ENCODE measurements at places on chromosomes 16 and 17.

- DNase-seq: no peak
Measured at GRCh38 chr16:74146643-74147042, 150.0 kb upstream of the PSMD7 start.

- no peak for DNase-seq
Measured at GRCh38 chr17:49521088-49521450, 26.0 kb downstream of the NGFR start.

- DNase-seq: peak; percentile 98
Measured at GRCh38 chr17:81393684-81394376, 1.4 kb upstream of the BAHCC1 start.

- no peak for DNase-seq
Measured at GRCh38 chr16:56547949-56548567, 16.8 kb upstream of the MT4 start.

DNA sequence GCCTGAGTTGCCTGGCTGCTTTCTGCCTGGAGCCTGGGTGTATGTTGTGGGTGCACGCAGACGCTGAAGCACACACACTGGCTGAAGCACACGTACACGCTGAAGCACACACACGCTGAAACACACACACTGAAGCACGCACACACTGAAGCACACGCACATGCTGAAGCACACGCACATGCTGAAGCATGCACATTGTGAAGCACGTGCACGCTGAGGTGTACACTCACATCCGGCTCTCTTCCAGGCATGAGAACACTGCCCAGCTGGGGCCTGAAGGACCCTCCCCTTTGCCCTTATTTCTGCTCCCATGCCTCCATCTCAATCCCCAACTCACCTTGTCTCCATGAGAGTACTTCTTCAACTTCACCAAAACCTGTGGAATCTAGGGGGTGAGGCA is 16.5 kb downstream of the CSF3 start:
- no peak for DNase-seq

GRCh38 chr16:11207646-11208045 is 48.4 kb downstream of the SOCS1 start:
- DNase-seq: no peak

- DNase-seq: no peak
Measured at GRCh38 chr17:29294580-29294900, 592 bp upstream of the NUFIP2 start.

DNA sequence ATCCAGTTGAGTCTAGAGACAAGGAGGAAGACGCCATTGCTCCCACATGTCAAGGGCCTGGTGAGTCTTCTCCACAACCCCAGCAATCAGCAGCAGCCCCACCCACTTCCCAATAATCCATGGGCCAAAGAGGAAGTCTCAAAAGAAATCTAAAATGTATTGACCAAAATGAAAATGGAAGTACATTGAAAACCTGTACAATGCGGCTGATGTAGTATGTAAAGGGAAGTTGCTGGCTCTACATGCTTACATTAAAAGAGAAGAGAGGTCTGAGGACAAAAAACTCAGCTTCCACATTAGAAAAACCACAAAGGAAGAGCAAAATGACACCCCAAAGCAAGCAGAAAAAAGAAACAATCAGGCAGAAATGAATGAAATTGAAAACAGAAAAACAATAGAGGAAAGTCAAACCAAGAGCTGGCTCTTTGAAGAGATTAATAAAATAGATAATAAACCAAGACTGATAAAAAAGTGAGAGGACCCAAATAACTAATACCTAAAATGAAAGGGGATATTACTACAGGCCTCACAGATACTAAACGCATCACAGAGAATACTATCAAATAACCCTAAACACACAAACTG is 100.6 kb upstream of the METRNL start:
- no peak for DNase-seq

DNA sequence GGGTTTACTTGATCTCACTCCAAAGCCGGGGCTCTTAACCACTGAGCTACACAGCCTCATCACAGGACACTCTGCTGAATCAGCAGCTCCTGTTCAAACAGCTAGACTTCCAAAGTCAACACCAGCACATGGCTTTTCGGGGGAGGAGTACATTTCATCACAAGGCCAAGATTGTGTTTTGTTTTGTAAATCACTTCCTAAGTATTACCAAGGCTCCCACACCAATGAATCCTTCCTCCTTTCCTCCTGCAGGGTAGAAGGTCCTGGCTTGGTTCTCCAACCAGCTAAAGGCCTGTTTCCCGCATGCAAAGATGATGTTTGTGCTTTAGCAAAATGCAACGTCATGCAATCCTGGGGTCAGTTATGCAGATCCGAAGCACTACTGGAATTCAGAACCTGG is 152.5 kb downstream of the XYLT1 start:
- no peak for DNase-seq

GRCh38 chr16:1530883-1531637 is 2.4 kb upstream of the TMEM204 start:
- DNase-seq: no peak

DNA sequence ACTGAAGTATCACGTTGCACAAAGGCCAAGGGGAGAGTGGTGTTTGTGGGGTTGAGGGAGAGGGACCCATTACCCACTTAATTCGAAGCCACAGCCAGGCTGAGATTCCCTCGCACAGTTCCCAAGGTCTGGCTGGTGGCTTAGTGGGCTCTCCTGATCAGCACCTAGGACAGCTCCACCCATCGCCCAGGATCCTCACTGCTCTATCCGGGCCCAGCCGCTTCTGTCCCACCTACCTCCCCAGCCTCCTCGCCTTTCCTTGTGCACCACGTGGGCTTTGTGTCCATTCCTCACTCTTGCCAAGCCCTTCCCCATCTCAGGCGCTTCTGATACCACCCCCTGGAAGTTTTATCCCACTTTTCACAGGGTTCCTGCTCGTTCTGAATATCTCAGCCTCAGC is 163.5 kb downstream of the CCT6B start:
- DNase-seq: no peak

DNA sequence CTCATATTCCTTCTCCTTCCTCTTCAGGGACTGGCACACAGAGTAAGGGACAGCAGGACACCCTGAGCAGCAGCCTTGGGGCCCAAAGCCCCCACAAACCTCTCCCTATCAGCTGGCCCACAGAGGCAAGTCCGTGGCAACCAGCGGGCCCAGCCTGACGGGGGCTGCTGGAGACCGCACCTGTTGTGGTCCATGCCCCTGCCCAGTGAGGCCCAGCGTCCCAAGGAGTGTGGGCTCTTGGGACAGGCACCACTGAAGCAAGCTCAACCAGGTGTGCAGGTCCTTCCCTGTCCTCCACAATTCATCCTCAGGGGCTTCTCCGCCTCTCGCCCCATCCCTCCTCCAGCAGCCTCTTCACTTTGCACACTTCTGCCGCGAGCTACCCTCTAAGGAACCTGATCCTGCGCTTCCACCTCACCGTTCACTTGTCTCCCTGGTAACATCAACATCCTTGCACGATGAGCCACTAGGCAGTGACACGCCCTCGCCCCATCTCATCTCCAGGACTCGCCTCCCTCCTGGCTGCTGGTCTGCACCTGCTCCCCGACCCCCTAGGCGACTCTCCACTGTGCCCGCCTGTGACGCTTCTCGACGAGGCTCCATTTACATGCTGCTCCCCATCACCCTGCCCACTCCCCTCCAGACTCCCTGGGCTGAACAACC is 12.7 kb downstream of the MNT start:
- DNase-seq: no peak

DNA sequence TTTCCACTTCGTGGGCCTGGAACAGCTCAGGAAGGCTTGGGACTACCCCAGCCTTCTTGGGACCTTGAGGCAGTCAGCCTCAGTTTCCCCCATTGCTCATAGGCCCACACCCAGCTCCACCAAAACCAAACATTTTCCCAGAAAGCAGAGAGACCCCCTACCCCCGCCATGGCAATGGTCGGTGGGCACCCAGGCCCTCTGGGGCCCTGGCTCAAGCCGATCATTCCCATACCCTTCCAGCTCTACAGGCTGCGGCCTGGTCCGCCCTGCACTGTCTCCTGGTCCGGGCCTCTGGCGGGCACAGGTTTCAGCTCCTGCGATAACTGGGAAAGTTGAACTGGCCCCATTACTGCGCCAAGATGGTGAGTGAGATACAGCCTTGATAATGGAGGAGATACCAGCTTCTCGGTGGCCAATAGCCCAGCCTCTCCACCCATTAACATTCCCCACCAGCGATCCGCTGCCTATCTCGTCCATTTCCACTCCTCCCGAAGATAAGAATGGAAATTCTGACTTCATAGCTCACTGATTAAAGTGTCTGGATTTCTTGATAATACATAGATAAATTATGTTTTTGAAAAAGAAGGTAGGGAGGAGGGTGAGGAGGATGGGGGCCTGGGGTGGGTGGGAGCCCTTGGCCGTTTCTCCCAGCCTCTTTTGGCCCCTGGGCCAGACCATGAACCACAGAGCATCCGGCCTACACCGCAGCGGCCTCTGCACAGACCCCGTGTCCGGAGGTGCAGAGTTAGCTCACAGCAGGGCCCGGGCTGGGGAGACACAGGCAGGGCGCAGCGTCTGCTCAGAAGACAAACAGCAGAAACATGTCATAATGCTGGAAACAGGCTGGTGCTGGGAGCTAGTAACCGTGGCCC is 11.6 kb downstream of the ZFPM1 start:
- DNase-seq: no peak

DNA sequence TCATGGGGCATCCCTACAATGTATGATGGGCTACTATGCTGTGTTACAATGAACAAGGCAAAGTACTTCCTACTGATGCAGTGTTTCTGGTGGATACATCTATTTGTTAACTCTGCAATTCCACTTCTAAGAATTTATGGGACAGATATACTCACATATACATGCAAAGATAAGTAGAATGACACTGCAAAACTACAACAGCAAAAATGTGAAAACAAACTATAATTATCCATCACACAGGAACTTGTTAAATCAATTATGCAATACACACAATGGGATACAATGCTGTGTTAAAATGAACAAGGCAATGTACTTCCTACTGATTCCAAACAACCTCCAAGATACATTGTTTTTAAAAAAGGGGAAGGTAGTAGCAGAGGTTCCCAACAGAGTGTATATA is 3.2 kb downstream of the DDX52 start:
- no peak for DNase-seq

DNA sequence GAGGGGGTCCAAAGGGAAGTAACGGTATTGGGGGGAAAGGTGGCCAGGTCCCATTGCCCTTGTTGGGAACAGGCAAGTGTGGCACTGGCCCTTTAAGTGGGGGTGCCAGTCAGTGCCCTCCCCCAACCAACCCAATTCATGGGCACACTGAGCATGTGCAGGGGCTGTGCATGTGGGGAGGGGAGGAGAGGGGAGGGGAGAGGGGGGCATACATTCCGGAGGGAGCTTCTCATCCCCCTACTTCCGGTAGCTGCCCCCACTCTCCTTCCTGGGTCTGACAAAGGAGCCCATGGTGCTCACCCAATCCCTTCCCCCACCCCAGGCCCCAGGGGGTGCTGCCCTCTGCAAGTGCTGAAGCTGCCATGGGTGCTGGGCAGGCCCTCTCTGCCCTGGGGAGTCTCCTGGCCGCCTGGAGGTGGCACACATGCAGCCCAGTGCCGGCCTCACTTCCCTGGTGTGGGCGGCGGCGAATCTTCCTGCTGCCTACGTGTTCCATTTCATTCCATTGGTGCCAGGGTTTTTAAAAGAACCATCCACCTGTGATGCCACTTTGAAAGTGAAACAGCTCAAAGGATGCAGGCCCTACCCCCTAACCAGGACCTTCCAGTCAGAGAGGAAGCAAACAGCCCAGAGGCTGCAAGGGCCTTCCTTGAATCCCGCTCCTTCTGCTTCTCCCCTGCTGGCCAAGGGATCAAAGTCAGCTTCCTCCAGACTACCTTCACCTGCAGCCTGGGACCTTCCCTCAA is 11.0 kb downstream of the HEXIM2 start:
- no peak for DNase-seq

Data from NCI-H1092 treated with DMSO at 0.1 percent for 48 hours (cell line).